ENCODE measurements at places on chromosomes 16 and 17. TPM values are rescaled to one million over a fixed set of nuclear protein-coding genes. Genes with fewer than 3 reads are reported as not detected.
A peak's percentile ranks its signal among the peaks of the same experiment; 100 is the strongest.

- H3K4me3 ChIP-seq, result no peak overlapping the region
- peaks cover 19% of the 10 kb centered on the region for H3K36me3 ChIP-seq
- H3K4me1 ChIP-seq, result peaks cover 32% of the 10 kb centered on the region
- no peaks in the 10 kb centered on the region for H3K27me3 ChIP-seq
- no peak for DNase-seq
- H3K27ac ChIP-seq, result no peak overlapping the region
Measured at GRCh38 chr16:10752843-10753523, 9.3 kb downstream of the NUBP1 start.

ZNF267 gene
- total RNA-seq, result 93.9 TPM

- H3K4me1 ChIP-seq, result peaks cover 29% of the 10 kb centered on the region
- DNase-seq, result no peak
- H3K27me3 ChIP-seq, result peaks cover 5% of the 10 kb centered on the region
- H3K27ac ChIP-seq, result peak overlapping the region; percentile 34
- H3K36me3 ChIP-seq, result peaks cover 3% of the 10 kb centered on the region
Measured at GRCh38 chr17:1762233-1762900, 507 bp downstream of the SERPINF1 start.

DNA sequence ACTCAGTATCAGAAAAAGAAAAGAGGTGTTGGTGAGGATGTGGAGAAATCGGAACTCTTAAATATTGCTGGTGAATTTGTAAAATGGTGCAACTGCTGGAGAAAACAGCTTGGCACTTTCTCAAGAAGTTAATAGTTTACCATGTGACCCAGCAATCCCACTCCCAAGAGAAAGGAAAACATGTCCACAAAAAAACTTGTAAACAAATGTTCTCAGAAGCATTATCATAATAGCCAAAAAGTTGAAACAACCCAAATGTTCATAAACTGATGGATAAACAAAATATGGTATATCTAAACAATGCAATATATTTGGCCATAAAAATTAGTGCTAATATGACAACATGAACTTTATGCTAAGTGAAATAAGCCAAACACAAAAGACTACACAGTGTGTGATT is 2.6 kb upstream of the MAPK7 start:
- H3K4me1 ChIP-seq, result peaks cover 55% of the 10 kb centered on the region
- no peaks in the 10 kb centered on the region for H3K27me3 ChIP-seq
- no peak for DNase-seq
- H3K27ac ChIP-seq, result no peak overlapping the region
- peaks cover 10% of the 10 kb centered on the region for H3K36me3 ChIP-seq
- peak overlapping the region; percentile 37 for H3K4me3 ChIP-seq

GRCh38 chr17:51435171-51435552 is 174.8 kb downstream of the UTP18 start:
- DNase-seq, result no peak
- H3K27ac ChIP-seq, result peak overlapping the region; percentile 44
- H3K36me3 ChIP-seq, result peaks cover 4% of the 10 kb centered on the region
- peak overlapping the region; percentile 33 for H3K4me3 ChIP-seq
- no peaks in the 10 kb centered on the region for H3K27me3 ChIP-seq

- no peak overlapping the region for H3K27ac ChIP-seq
- DNase-seq, result no peak
- H3K36me3 ChIP-seq, result no peaks in the 10 kb centered on the region
- no peak overlapping the region for H3K4me3 ChIP-seq
- H3K4me1 ChIP-seq, result no peaks in the 10 kb centered on the region
Measured at GRCh38 chr17:2780256-2780655, 16.0 kb upstream of the RAP1GAP2 start.

ICAM2 gene
- 58.3 TPM for total RNA-seq

DNA sequence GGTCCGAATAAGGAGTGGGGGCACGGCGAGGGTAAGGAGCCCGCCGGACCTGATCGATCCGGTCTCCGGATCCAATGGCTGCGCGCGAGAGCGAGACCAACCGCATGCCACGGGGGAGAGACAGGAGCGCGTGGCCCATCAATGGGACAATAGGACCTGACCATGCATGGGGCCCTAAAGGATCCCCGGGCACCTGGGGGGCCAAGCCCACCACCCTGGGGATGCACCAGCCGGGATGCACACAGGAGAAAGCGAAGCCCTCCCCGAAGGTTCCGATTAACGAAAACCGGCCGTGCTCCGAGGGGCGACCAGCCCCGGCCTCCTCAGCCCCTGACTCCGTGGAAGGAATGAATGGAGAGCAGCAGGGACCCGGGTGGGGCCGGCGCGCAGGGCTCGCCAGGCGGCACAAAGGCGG is 525 bp downstream of the JPT1 start:
- DNase-seq, result peak; percentile 22
- peak overlapping the region; percentile 97 for H3K4me3 ChIP-seq
- peaks cover 15% of the 10 kb centered on the region for H3K36me3 ChIP-seq
- H3K4me1 ChIP-seq, result peaks cover 35% of the 10 kb centered on the region
- no peaks in the 10 kb centered on the region for H3K27me3 ChIP-seq
- peak overlapping the region; percentile 93 for H3K27ac ChIP-seq

DNA sequence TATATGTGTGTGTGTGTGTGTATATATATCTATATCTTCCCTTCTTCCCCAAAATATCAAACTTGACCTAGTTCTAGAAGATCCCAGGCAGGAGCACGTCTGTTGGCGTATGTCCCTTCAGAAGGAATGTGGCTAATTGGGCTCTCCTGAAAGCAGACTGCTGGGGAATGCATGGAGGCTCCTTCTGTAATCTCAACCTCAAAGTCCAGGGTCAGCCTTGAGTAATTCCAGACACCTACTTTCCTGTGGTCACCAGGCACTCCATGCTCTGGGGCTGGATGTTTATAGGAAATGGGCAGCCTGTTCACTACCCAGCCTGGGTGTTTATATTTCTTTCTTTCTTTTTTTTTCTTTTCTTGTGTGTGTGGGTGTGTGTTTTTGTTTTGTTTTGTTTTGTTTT is 13.4 kb downstream of the BCO1 start:
- no peak overlapping the region for H3K4me3 ChIP-seq
- no peak overlapping the region for H3K27ac ChIP-seq
- DNase-seq, result no peak
- H3K4me1 ChIP-seq, result no peaks in the 10 kb centered on the region

DNA sequence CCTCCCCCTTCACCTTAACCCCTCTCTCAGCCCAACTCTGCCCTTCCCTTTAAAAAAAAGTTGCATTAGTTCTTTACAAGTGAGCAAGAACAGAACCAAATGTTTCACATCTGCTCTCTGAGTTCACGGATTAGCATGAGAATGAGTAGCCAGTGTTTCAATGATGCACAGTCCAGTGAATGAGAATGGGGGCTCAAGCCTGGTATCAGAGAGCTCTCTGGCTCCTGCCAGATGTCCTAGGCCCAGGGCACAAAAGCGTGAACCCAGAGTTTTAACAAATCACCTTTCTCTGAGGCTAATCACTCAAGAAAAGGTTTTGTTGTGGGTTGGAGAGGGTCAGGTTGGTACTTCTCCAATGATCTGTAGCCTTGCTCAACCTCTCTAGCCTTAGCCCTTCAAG is 41.5 kb upstream of the HS3ST3A1 start:
- H3K4me3 ChIP-seq, result no peak overlapping the region
- DNase-seq, result no peak
- H3K36me3 ChIP-seq, result no peaks in the 10 kb centered on the region
- H3K4me1 ChIP-seq, result no peaks in the 10 kb centered on the region
- peaks cover 7% of the 10 kb centered on the region for H3K27me3 ChIP-seq

- H3K4me1 ChIP-seq, result no peaks in the 10 kb centered on the region
- H3K36me3 ChIP-seq, result no peaks in the 10 kb centered on the region
- no peak for DNase-seq
- no peak overlapping the region for H3K4me3 ChIP-seq
- H3K27ac ChIP-seq, result no peak overlapping the region
Measured at GRCh38 chr16:76732894-76733293, 455.7 kb downstream of the CNTNAP4 start.

- H3K27me3 ChIP-seq, result no peaks in the 10 kb centered on the region
- no peaks in the 10 kb centered on the region for H3K4me1 ChIP-seq
- no peak overlapping the region for H3K27ac ChIP-seq
- H3K4me3 ChIP-seq, result no peak overlapping the region
- no peak for DNase-seq
- H3K36me3 ChIP-seq, result no peaks in the 10 kb centered on the region
Measured at GRCh38 chr16:48822431-48822830, 212.5 kb upstream of the N4BP1 start.

DNA sequence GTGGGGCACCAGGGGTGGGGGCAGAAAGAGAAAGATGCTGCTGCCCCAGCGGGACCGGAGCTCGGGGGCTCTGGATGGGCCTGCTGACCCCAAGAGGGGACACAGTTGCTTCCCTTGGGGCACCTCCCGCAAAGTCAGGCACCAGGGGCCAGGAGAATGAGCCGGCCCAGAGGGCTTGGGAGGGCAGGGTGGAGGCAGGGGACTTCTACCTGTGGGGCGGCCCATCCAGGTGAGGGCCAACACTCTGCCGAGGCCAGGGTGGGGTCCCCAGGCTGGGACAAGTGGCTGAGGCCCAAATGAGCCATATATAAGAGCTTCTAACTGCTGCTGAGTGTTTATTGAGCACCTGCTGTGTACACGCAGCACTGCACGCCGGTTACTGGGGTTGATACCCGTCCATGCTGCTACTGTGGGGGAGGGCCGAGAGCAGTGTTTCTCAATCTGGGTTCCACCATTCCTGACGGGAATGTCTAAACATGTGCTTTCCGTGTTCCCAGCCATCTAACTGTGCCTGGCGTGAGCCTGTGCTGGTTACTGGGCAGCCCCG is 211.7 kb upstream of the GSE1 start:
- no peak for DNase-seq
- no peaks in the 10 kb centered on the region for H3K4me1 ChIP-seq
- no peaks in the 10 kb centered on the region for H3K27me3 ChIP-seq
- H3K27ac ChIP-seq, result no peak overlapping the region
- no peak overlapping the region for H3K4me3 ChIP-seq
- H3K36me3 ChIP-seq, result no peaks in the 10 kb centered on the region

DNA sequence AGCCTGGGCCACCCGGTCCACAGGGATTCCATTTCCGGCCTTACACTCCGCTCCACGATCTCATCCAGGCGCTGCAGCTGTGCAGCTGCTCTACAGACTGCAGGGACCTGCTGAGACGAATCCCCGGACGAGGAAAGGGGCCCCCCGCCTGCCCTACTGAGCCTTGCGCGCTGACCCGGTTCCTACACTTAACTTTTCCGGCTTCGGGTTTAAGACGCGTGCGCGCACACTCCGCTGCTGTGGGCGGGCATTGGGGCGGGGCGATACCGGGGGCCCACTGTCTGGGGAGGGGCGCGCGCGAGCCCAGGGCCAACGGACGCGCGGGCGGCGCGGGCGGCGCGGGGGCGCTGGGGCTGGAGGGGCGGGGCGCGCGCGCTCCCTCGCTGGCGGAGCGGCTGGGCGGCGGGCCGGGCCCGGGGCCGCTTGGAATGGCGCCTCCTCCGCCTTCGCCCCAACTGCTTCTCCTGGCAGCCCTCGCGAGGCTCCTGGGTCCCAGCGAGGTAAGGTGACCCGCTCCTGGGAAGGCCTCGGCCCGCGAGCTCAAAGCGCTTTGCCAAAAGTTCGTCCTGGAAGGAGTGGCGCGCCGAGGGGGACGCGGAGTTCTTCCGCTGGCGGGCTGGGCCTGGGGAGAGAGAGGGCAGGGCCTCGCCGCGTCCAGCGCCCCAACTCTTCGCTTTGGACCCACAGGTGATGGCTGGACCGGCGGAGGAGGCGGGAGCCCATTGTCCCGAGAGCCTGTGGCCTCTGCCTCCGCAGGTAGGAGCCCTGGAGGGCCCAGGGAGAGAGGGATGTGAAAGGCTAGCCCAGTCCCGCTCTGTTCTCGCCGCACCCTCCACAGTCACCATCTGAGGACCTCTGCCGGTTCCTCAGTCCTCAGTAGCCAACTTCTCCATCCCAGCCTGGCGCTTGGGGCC is at the start of gene TP53I13:
TP53I13 (plus strand) TSS at position 371 of the 914 bp plus-strand sequence; CDS start at position 429, 58 bp downstream.
- peaks cover 20% of the 10 kb centered on the region for H3K4me1 ChIP-seq
- H3K27me3 ChIP-seq, result peaks cover 1% of the 10 kb centered on the region
- peak; percentile 87 for DNase-seq

CCT6B gene
- total RNA-seq, result 0.96 TPM

MYH8 gene
- not detected for total RNA-seq

- H3K27ac ChIP-seq, result peak overlapping the region; percentile 36
- H3K4me1 ChIP-seq, result peaks cover 35% of the 10 kb centered on the region
- no peaks in the 10 kb centered on the region for H3K27me3 ChIP-seq
- peaks cover 9% of the 10 kb centered on the region for H3K36me3 ChIP-seq
Measured at GRCh38 chr16:74580833-74581232, 26.1 kb downstream of the GLG1 start.

KRTAP2-2 gene
- not detected for total RNA-seq

DNA sequence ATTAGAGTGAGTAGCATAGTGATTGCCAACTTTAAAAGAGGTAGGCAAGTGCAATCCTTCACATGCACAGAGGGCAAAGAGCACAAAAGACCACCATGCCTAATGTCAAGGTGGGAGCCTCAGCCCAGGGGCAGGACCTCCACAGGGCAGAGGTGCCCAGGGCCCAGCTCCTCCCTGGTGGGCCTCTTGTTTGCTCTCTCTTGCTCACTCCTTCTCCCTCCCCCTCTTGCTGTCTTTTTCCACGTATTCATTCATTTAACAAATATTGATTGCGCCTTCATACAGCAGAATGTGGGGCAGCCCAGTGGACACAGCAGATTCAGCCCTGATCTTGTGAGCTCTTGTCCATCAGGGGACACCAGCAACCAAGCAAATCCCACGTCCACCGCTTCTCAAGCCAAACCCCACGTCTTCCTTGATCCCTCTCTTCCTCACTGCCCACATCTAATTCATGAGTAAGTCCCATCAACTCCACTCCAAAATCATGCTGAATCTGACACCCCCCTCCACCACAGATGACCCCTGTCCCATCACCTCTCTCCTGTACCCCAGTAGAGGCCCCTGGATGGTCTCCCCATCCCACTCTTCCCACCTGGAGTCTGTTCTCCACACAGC is 44.1 kb upstream of the RPL38 start:
- no peaks in the 10 kb centered on the region for H3K36me3 ChIP-seq
- no peaks in the 10 kb centered on the region for H3K4me1 ChIP-seq
- H3K4me3 ChIP-seq, result no peak overlapping the region
- DNase-seq, result no peak
- H3K27ac ChIP-seq, result no peak overlapping the region
- H3K27me3 ChIP-seq, result no peaks in the 10 kb centered on the region

- H3K4me1 ChIP-seq, result peaks cover 9% of the 10 kb centered on the region
- no peak overlapping the region for H3K4me3 ChIP-seq
- no peak for DNase-seq
Measured at GRCh38 chr17:42508426-42509165, 27.4 kb upstream of the NAGLU start.

HNF1B gene
- total RNA-seq, result 3.2 TPM

GRCh38 chr17:33929181-33929724 is 325.8 kb upstream of the CCL2 start:
- H3K27ac ChIP-seq, result no peak overlapping the region
- no peaks in the 10 kb centered on the region for H3K36me3 ChIP-seq
- DNase-seq, result no peak
- no peaks in the 10 kb centered on the region for H3K4me1 ChIP-seq
- no peak overlapping the region for H3K4me3 ChIP-seq

KIF18B gene
- 42.8 TPM for total RNA-seq

ATP2A3 gene
- total RNA-seq, result 107 TPM

KRT17 gene
- total RNA-seq, result 0.24 TPM

All from activated T-helper 1 cell treated with anti-CD3 and anti-CD28 coated beads, Interleukin-12 subunit alpha, Interleukin-12 subunit beta, Interleukin-2, Interleukin-4 antibody, amounts not matched to agents 30 ng/mL and 10 ng/mL and 1 ng/mL, durations not matched to agents 14 hours and 24 hours and 36 hours (primary cell).